ENCODE measurements at places on chromosomes 12 and 14.

GRCh38 chr14:36518031-36518585 lies 1.9 kb downstream of the NKX2-1 start:
- no peak for DNase-seq

DNA sequence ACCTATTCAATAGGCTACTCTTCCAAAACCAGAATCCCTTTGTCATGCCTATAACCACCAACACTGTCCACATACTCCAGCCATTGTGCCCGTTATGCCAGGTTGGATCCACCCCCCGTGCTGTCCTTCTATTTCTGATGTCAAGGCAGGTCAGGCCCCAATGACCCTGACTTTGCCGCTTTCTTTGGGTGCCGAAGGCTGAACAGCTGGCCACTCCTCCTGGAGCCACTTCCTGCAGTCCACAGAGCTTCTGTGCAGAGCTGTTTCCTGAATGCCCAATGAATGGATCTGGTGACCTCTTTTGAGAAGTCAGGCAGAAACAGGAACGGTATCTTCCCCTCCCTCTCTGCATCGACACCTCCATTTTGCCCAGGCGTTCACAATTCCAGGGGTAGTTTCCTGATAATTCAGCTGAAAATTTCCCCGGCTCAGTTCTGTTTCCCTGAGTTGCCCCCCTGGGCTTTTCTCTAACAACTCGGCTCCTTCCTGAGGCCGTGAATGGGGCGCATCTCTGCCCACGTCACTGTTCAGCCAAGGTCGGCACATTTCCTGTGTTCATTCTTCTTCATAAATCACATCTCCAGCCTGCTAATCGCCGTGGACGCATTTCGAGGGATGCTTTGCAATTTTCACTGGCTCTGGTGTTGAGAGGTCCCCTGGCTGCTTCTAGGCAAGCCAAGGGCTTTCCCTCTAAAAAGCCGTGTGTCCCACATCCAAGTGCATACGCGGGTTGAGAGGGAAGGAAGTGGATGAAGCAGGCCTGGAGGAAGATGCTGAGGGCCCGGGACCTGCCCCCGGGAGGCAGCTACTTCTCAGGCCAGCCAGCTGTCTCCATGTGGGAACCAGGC lies 86.5 kb downstream of the PAPOLA start:
- DNase-seq: no peak

- no peak for DNase-seq
These were observed 215.5 kb downstream of the CRADD start for GRCh38 chr12:93892423-93893268.

DNA sequence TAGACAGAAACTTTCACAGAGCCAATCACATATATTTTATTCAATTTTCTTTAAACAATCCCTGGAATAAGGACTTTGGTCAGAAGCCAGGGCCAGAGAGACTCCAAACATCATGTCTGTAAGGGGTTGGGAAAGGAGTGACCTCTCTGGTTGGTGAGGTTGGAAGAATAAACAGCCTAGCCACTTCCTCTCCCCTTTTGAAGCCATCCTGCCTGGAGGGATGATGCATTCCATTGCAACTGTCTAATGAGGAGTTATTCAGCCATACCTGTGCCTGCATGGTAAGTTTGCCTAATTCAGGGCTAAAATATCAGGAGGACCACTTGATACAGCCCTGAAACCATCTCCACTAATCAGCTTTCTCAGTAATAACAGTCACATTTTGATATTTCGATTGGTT lies 299.8 kb downstream of the KCNH5 start:
- no peak for DNase-seq

- DNase-seq: no peak
These were observed 11.0 kb upstream of the CELA1 start for GRCh38 chr12:51357374-51358047.

DNA sequence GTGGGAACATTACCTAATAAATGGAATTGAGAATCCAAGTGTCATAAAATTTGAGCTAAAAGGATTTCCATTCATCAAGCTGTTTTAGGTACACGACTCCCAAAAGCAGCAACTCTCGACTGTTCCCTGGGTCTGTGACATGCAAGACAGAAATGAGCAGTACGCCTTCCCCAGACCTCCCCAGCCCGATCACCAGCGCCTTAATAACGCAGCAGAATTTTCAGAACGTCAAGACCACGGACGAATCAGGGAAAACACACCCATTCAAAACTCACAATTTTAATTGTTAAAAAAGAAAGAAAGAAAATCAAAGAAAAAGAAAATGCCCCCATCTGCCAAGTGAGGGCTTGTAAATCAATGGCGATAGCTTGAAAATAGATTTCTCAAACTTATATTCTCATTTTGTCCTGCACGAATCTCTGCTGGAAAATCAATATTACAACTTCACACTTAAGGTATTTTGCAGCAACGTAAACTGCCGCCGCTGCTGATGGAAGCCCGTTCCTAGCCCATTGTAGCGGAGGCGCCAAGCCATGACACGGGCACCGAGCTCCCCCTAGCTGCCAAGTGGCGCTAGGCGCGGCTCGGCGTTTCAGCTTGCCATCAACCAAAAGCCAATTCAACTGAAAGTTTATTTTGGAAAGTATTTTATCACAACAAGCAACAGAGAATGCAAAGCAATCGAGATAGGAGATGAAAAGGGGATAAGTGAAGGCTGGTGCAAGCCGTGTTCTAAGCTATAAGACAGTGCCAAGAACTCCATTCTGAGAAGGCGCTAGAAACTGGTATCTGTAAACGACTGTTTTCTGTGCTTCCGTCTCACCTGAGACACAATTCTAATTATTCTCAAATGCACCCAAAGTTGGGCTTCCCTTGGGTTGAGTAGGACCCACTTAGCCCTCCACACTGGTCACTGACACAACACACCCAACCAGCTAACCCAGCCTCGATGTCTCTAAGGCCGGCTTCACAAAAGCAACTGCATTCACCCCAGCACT lies 5.5 kb downstream of the BCL11B start:
- DNase-seq: peak; percentile 87

DNA sequence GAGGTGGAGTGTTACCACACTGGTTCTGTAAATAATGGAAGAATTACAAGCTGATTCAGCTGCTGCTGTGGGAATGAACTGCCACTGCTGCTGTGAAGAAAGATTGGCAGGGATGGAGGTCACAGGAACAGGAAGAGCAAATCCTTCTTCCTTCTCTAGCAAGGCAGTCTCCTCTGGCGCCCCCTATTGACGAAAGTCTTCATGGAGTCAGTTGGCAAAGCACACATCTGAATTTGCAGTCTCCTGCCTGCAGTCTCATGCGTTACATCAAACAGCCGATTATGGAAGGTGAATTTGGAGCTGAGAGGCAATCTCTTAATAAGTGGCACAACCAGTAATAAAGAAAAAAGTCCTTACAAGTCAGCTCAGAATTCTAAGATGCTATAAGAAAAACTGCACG lies 106.0 kb upstream of the TMTC1 start:
- DNase-seq: no peak

DNA sequence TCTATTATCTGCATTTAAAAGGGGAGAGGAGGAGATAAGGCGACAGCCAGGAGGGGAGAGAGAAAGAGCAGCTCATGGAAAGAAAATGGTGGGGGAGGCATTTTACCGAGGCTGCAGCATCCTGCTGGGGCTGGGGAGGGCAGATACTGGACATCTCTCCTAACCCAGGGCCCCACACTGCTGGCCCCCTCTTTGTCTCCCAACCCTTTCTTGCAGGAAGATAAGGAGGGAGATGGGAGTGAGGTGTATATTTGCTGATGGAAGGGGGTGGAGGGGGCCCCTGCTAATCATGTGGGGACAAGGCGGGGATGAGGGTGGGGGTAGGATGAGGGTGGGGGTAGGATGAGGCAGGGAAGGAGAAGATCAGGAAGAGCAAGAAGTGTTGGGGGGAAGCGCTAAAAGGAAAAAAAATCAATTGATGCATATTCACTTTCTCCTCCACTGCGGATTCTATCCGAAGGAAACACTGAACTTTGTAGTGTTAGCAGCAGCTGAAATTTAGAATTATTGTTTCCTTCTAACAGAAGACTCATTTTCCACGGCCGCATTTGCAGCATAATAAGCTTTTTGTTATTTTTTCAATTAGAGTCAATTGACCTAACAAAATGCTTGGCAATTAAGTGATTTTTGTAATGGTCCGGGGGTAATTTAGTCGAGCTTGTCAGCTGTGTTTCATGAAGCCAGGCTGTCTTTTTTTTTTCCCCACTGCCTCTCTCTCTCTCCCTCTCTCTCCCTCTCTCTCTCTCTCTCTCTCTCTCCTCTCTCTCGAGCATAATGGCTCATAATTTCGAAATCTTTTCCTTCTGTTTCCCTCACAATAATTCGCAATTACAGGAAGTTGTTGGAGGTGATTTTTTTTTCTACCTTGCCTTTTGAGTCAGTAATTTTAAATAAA lies 1134.6 kb downstream of the BCL11B start:
- DNase-seq: no peak

GRCh38 chr12:124761871-124762270 lies 101.8 kb downstream of the SCARB1 start:
- DNase-seq: peak; percentile 23

- DNase-seq: no peak
These were observed 47.2 kb downstream of the PLCZ1 start for GRCh38 chr12:18690653-18691052.

All from activated T-cell treated with anti-CD3 and anti-CD28 coated beads for 24 hours (primary cell).